ENCODE measurements at places on chromosomes 11 and 22.

GRCh38 chr22:45911601-45912271, 65.2 kb downstream of the WNT7B start:
- DNase-seq: no peak

- no peak for DNase-seq
Measured at GRCh38 chr22:46796566-46797195, 34.2 kb downstream of the TBC1D22A start.

- DNase-seq: peak; percentile 88
Measured at GRCh38 chr11:88337987-88338668, 592 bp upstream of the CTSC start.

DNA sequence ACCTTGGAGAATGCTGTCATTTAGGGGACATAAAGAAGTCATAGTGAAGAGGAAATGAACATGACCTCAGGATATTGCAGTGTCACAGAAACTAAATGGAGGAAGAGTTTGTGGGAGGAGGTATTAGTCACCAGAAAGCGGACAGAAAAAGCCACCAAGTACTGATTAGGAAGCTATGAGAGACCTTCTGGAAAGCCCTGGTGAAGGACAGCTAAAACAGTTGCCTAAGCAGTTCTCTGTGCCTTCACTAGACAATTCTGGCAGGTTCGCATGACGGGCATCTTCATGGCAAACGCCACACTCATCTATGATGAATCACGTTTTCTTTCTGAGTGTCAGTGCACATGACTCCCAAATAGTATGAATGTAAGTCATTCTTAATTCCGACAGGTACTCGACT, 325.8 kb downstream of the C11orf87 start:
- peak; percentile 95 for DNase-seq

- DNase-seq: peak; percentile 25
Measured at GRCh38 chr11:119266063-119266462, 50.9 kb downstream of the MCAM start.

DNA sequence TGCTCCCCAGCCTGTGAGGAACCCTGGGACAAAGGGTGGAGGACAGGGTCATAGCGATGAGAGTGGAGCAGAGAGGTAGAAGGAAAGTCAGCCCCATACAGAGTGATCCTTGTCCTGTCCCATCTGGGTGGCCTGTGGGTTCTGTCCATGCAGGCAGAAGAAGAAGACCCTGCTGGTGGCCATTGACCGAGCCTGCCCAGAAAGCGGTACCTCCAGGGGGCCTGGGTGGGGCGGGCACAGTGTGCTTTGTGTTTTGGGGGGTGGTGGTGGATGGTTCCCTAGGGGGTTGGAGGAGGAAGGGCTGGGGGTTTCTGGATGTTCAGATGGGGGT, 7.9 kb downstream of the SIDT2 start:
- no peak for DNase-seq

GRCh38 chr11:94602430-94603372, 35.5 kb downstream of the PIWIL4 start:
- DNase-seq: peak; percentile 74

DNA sequence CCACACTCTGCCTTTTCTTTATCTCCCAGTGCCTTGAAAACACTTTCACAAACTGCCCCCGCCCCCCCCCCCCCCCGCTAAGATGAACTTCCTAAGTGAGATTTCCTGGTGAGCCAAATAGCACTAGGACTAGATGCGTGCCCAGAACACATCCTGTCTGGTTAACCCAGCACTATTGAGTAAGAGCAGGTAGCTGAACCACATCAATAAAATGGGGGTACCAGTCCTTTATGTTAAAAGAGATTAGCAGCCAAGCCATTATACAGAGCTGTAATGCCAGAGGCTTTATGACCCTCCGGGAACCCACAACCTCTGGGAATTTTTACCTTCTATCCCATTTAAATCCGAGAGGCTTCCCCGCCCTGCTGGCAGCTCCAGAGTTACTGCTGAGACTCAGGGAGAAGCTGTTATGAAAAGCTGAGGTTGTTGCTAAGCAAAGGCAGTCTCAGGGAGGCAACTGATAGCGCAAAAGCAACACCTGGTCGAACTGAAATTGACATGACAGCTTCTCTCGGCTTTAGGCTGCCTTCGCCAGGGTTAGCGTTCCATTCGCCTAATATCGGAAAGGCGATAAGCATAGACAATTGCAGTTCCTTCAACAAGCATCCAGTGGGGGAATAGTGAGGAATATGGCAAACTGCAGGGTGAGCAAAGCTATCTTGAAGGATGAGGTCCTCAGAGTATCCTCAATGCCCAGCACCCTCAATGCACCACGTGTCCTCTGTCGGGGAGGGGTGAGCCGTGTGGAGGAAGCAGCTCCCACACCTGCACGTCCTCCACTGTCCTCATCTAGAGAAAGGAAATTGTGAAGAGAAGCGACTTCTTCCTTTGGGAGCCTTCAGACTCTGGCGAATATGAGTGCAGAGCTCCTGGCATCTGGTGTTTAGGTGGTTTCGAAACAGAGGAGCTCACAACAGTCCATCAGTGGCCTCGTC, 977.0 kb downstream of the NTM start:
- no peak for DNase-seq

DNA sequence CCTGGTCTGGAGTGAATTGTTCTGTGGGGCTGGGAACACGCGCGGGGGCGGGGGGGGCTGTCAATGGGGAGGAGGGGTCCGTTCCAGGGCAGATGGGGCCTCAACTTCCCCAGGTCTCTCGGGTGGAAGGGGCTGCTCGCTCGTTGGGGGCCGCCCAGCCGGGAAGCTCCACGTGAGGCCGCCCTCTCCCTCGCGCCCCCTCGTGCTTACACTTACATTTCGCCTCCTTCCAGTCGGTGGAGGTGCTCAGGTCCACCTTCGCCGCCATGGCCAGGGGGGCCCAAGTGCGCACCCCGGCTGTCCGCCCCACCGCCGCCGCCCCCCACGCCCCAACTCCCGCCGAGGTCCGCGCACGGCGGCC, 452 bp downstream of the MACROD1 start:
- DNase-seq: no peak

DNA sequence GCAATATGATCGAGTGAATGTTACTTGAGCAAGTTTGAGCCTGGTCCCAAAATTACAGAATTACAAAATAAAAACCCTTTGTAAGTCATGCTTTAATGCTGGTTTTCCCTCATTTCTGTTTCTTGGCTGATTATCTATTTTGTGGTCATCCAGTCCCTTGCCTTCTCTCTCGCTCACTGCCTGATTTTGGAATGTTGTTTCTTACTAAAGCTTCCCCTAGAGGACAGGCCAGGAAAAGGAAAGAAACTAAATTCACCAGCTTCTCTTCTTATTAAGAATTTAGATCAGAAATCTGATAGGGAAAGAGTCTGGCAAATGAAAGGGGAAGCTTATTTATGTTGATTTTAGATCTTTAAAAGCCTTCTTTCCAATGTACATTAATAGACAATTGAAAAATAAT, 16.6 kb upstream of the BDNF start:
- no peak for DNase-seq

DNA sequence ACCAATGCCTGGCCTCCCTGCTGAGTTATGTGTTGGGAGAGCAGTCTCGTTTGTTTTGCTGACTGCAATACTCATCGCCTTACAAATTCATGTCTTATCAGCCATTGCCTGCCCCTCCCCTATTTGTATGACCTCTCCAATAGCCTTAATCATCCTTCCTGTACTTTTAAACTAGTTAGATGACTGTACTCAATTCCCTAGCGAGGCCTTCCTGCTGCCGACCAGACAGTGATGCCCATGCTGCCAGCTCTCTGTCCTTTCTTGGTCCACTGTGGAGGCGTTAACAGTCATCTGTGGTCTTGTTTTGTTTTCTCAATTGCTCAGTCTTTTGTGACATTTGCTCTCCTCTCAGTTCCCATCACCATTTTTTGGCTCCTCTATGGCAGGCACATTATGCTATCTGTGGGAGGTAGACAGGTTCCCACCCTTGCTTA, 20.3 kb upstream of the YPEL1 start:
- peak; percentile 24 for DNase-seq

GRCh38 chr11:118132385-118133151, 20.1 kb downstream of the SCN4B start:
- DNase-seq: no peak

DNA sequence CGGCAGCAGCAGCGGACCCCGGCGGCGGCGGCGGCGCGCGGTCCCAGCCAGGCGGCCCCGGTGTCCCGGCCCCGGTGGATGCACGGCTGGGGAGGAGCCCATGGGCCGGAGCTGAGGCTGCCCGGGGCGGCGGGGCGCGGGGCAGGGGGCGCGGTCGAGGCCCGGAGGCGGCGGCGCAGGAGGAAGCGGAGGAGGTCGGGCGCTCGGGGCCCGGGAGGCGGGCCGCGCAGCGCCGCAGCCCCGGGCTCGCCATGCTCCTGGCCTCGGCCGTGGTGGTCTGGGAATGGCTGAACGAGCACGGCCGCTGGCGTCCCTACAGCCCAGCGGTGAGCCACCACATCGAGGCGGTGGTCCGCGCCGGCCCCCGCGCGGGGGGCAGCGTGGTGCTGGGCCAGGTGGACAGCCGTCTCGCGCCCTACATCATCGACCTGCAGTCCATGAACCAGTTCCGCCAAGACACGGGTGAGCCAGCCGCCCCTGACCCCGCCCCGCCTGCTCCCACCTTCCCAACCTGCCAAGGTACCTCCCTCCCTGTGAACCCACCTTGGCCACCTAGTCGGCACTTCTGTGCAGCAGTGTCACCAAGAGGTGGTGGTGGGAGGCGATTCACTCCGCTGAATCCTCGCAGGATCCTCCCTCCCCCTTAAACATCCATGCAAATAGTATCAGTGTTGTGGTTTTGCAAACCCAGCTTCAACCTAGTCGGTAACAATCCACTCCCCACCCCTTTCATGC, 580 bp downstream of the DTX4 start:
- DNase-seq: no peak

- peak; percentile 81 for DNase-seq
Measured at GRCh38 chr11:131867457-131868257, 497.2 kb downstream of the NTM start.

DNA sequence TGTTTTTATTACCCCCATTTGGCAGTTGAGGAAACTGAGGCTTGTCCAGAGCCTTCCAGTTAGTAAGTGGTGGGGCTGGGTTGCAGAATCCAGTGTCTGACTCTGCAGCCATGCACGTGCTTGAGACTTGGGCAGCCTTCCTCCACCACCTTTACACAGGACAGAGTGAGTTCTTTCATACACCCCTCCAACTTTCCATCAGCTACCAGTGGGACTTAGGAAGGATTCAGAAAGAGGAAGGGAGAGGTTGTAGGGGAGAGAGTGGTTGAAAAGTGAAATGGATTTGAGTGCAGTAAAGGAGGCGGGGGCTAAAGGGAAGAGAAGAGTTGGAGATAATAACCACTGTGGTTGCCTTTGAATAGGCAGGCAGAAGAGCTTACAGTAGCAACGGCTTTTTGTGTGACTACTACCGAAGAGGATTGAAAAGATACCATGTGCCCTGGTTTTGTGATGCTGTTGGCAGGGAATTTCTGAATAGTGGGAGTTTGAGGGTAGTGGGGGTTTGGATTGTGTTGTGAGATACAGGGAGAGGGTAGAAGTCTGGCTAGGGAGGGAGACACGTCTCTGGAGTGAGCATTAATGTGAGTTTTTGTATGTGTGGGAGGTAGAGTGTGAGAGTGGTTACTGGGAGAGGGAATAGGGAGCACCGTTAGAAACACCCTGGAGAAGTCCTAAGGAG, 1.7 kb downstream of the UVRAG start:
- no peak for DNase-seq

- no peak for DNase-seq
Measured at GRCh38 chr11:8459711-8460399, 134.2 kb downstream of the STK33 start.

GRCh38 chr11:9941991-9942390, 278.1 kb downstream of the SWAP70 start:
- no peak for DNase-seq

GRCh38 chr22:47292546-47293320, 530.3 kb downstream of the TBC1D22A start:
- no peak for DNase-seq

- DNase-seq: peak; percentile 16
Measured at GRCh38 chr11:720017-720641, 14.1 kb downstream of the EPS8L2 start.

DNA sequence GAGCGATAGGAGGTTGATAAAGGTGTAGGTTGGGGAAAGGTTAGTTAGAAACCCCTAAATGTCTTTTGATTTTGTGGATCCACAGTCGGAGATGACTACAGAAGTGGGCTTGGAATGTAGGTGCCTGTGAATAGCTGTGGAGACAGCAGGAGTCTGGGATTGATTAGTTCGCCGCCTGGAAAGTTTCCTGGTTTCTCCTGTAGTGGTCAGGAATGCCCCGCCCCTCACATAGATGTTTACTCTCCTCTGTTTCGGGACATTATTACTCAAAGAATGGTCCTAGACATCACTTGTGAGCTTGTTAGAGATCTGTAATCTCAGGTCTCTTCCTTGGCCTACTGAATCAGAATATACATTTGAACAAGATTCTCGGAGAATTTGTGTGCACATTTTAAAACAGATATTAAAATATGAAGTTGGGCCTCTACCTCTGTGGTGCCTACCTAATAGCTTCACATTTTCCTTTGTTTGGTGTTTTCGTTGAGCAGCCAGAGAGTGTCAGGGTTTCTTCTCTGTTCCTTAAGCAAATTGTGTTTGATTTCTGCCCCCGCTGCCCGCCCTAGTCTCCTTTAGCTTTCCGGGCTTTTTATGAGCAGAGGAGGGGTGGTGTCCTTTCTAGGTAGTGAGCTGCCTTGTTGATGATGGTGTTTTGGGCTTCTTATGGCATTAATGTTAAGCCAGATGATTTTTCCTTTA, 89.4 kb downstream of the PPP6R3 start:
- no peak for DNase-seq

DNA sequence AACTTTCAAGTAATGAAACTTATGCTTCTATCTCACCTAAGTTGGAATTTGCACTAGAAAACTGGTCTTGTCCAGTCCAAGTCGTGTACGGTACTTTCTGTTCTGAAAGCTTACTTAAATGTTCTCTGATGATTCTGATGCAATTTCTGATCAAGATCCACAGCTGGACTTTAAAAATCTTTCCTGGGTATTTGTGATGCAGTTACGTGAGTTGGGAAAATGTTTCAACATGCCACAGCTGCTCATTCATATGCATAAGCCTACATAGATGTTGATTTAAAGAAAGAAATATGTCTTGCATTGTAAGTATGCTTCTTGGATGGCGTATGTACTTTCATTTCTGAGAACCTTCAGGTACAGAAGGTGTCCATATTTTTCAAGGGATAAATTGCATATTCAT, 493.7 kb upstream of the CCDC90B start:
- DNase-seq: no peak

DNA sequence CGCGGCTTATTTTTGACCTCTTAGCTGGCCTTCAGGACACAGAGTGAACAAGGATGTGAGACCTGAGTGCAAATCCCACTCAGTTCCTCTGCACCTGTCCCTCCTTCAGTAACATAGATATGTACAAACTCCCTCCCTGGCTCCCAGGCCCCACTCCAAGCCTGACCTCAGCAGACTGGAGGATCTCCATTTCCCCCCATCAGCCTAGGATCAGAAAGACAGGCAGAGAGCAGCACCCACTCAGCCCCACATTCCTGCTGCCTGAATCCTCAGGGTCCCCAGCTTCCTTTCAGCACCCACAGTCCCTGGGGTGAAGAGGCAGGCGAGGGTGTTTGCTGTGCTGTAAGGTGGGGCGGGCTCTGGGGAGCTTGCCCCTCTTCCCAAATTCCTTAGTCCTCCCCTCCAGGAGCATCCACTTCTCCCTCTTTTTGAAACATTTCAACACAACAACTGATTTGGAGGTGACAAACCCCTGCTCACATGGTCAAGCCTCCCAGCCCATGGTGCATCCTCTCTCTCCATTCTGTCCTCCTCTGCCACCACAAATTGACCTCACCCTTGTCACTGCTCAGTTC, 151.1 kb downstream of the FEZ1 start:
- no peak for DNase-seq
